ENCODE measurements at places on chromosomes 3 and 15.
A peak's percentile ranks its signal among the peaks of the same experiment; 100 is the strongest.

GRCh38 chr15:68420186-68420684 lies 11.7 kb downstream of the ITGA11 start:
- no peak for DNase-seq

- DNase-seq, result no peak
Observed at GRCh38 chr3:62335196-62335595, 38.2 kb downstream of the FEZF2 start.

- no peak for DNase-seq
Observed at GRCh38 chr3:157793745-157794144, 290.5 kb upstream of the VEPH1 start.

- DNase-seq, result peak; percentile 91
Observed at GRCh38 chr15:85607842-85608241, 186.9 kb downstream of the KLHL25 start.

- no peak for DNase-seq
Observed at GRCh38 chr3:5212628-5213573, 25.4 kb downstream of the EDEM1 start.

GRCh38 chr3:180383332-180384020 lies 218.5 kb upstream of the TTC14 start:
- DNase-seq, result peak; percentile 23

Data from fibroblast of mammary gland (primary cell).